Activated effector memory CD4-positive, alpha-beta T cell treated with anti-CD3 and anti-CD28 coated beads, Interleukin-2, amount 50 U/mL, for 16 hours (primary cell): ENCODE measurements at places on chromosomes 12 and 14.

- DNase-seq: no peak
Observed at GRCh38 chr14:70896981-70897380, 10.3 kb upstream of the PCNX1 start.

GRCh38 chr12:50980545-50980944 lies 28.2 kb downstream of the HIGD1C start:
- no peak for DNase-seq

- no peak for DNase-seq
Observed at GRCh38 chr14:100304825-100305323, 1.4 kb downstream of the SLC25A29 start.

DNA sequence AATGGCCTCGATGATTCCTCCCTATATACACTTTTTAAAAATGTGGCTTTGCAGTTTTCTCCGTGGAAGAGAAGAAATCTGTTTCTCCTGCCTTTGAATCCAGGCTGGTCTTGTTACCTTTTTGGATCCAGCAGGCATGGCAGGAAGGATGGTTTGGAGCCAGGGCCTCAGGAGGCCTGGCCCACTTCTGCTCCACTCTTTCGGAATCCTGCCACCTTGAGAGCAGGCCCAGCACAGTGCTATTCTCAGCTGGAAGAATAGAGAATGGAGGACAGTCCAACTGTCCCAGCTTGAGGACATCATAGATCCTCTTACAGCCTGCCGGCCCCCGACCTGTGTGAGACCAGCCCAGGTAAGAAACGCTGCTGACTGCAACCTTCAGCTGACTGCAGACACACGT lies 421.5 kb downstream of the FUT8 start:
- DNase-seq: no peak

DNA sequence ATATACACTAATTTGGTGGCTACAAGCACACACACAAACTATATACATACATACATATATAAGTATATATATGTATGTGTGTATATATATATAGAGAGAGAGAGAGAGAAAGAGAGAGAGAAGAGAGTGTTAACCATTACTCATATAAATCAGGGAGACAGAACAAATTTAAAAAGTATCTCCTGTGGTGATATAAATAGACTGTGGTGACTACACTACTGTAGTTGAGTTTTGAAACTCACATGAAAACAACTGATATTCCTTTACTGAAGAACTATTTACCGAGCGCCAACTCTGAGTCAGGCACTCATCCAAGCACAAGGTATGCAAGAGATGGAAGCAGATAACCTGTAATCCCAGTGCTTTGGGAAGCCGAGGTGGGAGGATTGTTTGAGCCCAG lies 67.3 kb upstream of the ANO6 start:
- DNase-seq: no peak
